A375 (cell line): ENCODE measurements at places on chromosomes 4 and X. TPM values are rescaled to one million over a fixed set of nuclear protein-coding genes. Genes with fewer than 3 reads are reported as not detected.

The SPANXA2 gene
- total RNA-seq, result 37.4 and 48.0 TPM in 2 replicates

The NUP62CL gene
- not detected in 2 replicates for total RNA-seq

The AFP gene
- total RNA-seq, result not detected in 2 replicates

The JAKMIP1 gene
- not detected in 2 replicates for total RNA-seq
